ENCODE measurements at places on chromosomes 3 and 15. TPM values are rescaled to one million over a fixed set of nuclear protein-coding genes. Genes with fewer than 3 reads are reported as not detected.
A peak's percentile ranks its signal among the peaks of the same experiment; 100 is the strongest.

DNA sequence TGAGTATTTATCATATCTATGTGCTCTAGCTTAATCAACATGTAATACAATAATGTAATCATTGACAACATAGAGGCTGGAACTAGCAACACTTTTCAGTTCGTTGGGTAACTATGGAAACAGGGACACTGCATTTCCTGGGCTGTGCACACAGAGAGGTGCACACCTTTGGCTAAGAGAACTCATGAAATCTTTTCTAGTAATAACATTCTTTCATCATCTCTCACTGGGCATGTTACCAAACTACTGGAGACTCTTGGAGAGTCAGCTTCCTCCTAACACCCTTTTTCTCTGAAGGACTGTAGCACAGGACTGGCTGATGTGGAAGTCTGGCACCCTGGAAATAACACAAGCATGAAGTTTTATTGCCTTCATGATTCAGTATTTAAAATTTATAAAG is 135.6 kb downstream of the KCNMB2 start:
- H3K36me3 ChIP-seq, result no peaks in the 10 kb centered on the region
- H3K27ac ChIP-seq, result no peak overlapping the region
- H3K4me3 ChIP-seq, result no peak overlapping the region
- H3K4me1 ChIP-seq, result no peaks in the 10 kb centered on the region
- no peak for DNase-seq

The SLC15A2 gene
- 3.4 TPM for total RNA-seq

DNA sequence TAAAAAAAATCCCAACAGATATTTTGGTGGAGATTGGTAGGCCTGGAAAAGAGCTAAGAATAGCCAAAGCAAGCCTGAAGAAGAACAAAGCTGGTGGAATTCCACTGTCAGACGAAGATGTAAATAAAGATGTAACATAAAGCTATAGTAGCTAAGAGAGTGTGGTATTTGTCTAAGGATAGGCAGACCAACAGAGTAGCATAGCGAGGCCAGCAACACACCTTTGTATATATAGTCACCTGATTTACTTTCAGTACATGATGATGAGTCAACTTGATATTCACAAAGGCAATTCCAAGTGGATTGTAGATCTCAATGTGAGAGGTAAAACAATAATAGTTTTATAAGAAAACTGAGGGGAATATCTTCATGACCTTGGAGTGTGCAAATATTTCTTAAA is 53.6 kb upstream of the SYN2 start:
- H3K36me3 ChIP-seq, result no peaks in the 10 kb centered on the region
- H3K4me3 ChIP-seq, result no peak overlapping the region
- no peaks in the 10 kb centered on the region for H3K4me1 ChIP-seq
- no peak for DNase-seq

GRCh38 chr15:63605816-63606215 is 8.6 kb downstream of the FBXL22 start:
- DNase-seq, result peak; percentile 75
- H3K27ac ChIP-seq, result peak overlapping the region; percentile 44
- H3K4me1 ChIP-seq, result peaks cover 16% of the 10 kb centered on the region
- no peaks in the 10 kb centered on the region for H3K27me3 ChIP-seq

DNA sequence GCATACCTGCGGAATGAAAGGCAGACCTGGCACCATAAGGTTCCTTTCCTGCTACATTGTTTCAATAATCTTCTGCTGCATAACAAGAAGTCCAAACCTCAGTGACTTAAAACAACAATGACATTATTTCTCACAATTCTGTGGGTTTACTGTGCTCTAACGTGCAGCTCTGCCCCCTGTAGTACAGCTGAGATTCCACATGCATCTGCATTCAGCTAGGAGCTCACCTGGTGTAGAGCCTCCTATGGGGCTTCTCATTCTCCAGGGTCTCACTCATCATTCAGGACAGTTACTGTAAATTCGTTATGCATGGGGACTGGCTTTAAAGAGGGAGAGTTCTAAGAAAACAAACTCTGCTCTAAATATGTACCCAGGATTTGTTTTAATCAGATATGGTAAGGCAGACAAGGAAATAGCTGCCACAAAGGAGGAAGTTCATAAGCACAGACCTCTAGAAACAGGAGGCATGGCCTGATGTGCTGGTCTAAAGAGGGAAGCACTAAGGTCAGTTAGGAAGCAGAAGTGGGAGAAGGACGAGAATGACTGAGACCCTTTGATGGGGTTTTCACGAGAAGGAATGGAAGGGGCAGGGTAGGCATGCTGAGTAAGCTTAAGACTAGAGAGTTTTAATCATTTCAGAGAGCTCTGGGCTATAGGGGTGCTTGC is 347.0 kb downstream of the NEK10 start:
- H3K4me3 ChIP-seq, result no peak overlapping the region
- DNase-seq, result no peak
- no peaks in the 10 kb centered on the region for H3K4me1 ChIP-seq
- H3K36me3 ChIP-seq, result no peaks in the 10 kb centered on the region

GRCh38 chr15:31346367-31347066 is 19.9 kb downstream of the KLF13 start:
- peak overlapping the region; percentile 43 for H3K4me3 ChIP-seq
- peak overlapping the region; percentile 88 for H3K27ac ChIP-seq
- H3K27me3 ChIP-seq, result no peaks in the 10 kb centered on the region
- peaks cover 9% of the 10 kb centered on the region for H3K36me3 ChIP-seq
- H3K4me1 ChIP-seq, result peaks cover 97% of the 10 kb centered on the region

GRCh38 chr15:90539789-90540188 is 10.1 kb downstream of the CRTC3 start:
- no peak overlapping the region for H3K4me3 ChIP-seq
- H3K4me1 ChIP-seq, result no peaks in the 10 kb centered on the region
- no peaks in the 10 kb centered on the region for H3K36me3 ChIP-seq
- no peak for DNase-seq
- no peak overlapping the region for H3K27ac ChIP-seq

DNA sequence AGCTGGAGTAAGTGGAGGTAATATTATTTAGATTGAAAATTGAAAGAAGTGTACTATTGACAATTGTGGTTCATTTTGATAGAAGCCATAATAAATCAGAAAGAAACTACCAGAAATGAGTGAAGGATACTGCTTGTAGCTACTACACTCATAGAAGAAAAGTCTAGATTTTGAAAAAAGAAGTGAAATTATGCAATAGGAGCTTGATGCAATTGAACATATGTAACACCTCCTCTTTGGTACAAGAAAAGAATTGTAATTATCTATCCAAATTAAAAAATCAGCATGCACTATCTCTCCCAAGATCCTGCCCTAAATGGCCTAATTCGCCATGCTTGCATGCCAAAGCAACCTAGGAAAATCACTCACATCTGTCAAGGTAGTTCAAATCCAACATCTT is 51.1 kb upstream of the CD200R1L start:
- DNase-seq, result no peak
- H3K4me1 ChIP-seq, result no peaks in the 10 kb centered on the region
- no peaks in the 10 kb centered on the region for H3K27me3 ChIP-seq

The TUSC7 gene
- not detected for total RNA-seq

GRCh38 chr3:195889870-195890295 is 18.5 kb downstream of the TNK2 start:
- no peak overlapping the region for H3K4me3 ChIP-seq
- H3K27ac ChIP-seq, result no peak overlapping the region
- H3K4me1 ChIP-seq, result peaks cover 10% of the 10 kb centered on the region
- H3K27me3 ChIP-seq, result no peaks in the 10 kb centered on the region
- no peaks in the 10 kb centered on the region for H3K36me3 ChIP-seq
- no peak for DNase-seq

DNA sequence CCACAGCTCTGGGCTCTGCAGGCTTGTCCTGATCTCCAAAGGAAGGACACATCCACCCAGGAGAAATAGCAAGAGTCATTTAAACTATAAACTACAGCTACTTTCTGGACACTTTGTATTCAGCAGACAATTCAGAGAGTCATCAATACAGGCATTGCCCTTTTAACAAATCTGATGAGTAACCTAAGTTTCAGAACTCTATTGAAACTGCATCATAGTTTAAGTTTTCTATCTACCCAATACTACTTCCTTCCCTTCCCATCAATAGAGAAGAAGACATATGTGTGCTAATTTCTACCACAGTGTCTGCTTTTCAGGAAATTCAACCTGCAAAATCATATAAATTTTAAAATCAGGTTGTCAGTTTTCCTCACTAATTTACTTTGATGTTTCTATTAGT is 736.5 kb downstream of the IGSF11 start:
- H3K36me3 ChIP-seq, result no peaks in the 10 kb centered on the region
- no peak for DNase-seq
- H3K4me1 ChIP-seq, result no peaks in the 10 kb centered on the region
- H3K4me3 ChIP-seq, result no peak overlapping the region
- no peak overlapping the region for H3K27ac ChIP-seq

- no peaks in the 10 kb centered on the region for H3K4me1 ChIP-seq
- H3K4me3 ChIP-seq, result peak overlapping the region; percentile 26
- DNase-seq, result no peak
- no peaks in the 10 kb centered on the region for H3K27me3 ChIP-seq
Observed at GRCh38 chr15:45307230-45307924, 55.3 kb downstream of the SLC28A2 start.

DNA sequence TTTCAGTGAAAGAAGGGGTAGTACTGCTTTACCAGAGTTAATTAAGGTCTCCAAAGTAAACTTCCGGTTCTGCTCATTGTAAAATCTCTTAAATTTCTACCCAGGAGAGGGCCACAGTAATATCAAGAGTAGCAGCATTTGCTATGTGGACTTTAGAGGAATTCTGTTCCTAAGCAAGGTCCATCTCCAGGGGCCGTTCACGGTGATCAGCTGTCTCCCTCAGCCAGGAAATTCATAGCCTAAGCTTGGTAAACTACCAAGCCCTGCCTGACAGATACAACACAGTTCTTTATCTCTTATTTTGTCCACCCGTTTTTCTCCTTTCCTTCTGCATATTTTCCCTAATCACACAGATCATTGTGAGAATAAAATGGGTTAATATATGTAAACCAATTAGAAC is 2.3 kb downstream of the DUT start:
- no peaks in the 10 kb centered on the region for H3K27me3 ChIP-seq
- H3K36me3 ChIP-seq, result no peaks in the 10 kb centered on the region
- DNase-seq, result no peak
- H3K4me1 ChIP-seq, result peaks cover 17% of the 10 kb centered on the region

The SPATA12 gene
- total RNA-seq, result not detected

DNA sequence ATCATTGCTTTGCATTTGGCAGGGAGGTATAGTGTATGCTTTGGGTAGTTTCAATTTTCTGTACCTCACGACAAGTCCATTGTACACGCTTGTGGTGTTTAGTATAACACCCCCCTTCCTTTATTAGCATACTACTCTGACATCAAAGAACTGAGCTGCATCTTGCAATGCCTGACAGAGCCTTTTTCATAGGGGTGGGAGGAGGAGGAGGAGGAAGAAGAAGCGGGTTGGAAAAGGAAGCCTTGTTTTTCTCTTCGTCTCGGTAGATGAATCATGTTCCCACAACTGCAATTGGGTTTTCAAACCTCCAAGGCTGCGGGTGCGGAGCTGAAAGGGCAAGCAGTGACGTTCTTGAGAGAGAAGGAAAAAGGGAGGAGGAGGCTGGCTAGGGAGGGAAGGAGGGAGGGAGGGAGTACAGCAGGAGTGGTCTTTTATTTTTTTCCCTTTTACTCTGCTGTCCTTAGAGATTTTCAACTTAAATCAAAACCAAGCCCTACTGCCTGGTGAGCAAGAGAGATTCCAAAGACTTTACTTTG is 175.7 kb downstream of the KLHL25 start:
- peak overlapping the region; percentile 70 for H3K27ac ChIP-seq
- H3K4me1 ChIP-seq, result peaks cover 2% of the 10 kb centered on the region
- DNase-seq, result peak; percentile 37
- peak overlapping the region; percentile 46 for H3K4me3 ChIP-seq

- no peaks in the 10 kb centered on the region for H3K36me3 ChIP-seq
- H3K4me3 ChIP-seq, result no peak overlapping the region
- H3K4me1 ChIP-seq, result no peaks in the 10 kb centered on the region
- H3K27ac ChIP-seq, result no peak overlapping the region
- H3K27me3 ChIP-seq, result no peaks in the 10 kb centered on the region
- no peak for DNase-seq
Observed at GRCh38 chr15:93474728-93475127, 385.7 kb upstream of the RGMA start.

DNA sequence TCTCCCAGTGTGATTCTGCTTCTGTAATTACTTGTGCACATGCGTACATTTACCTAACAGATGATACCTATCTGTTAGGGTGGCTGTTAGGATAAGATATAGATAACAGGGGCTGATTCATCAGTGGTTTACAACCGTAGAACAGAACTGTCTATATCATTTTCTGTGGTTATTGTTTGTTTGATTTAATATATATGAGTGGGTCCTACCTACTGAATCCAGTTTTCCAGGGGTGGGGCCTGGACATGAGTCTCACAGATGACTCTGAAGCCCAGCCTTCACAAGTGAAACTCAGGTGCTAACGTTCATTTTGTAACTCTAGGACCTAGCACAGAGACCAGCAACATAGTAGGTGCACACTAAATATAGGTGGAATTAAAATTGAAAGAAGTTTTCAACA is 10.4 kb upstream of the ACAP2 start:
- no peak overlapping the region for H3K4me3 ChIP-seq
- H3K36me3 ChIP-seq, result no peaks in the 10 kb centered on the region
- no peak overlapping the region for H3K27ac ChIP-seq
- DNase-seq, result no peak
- no peaks in the 10 kb centered on the region for H3K4me1 ChIP-seq
- H3K27me3 ChIP-seq, result no peaks in the 10 kb centered on the region

DNA sequence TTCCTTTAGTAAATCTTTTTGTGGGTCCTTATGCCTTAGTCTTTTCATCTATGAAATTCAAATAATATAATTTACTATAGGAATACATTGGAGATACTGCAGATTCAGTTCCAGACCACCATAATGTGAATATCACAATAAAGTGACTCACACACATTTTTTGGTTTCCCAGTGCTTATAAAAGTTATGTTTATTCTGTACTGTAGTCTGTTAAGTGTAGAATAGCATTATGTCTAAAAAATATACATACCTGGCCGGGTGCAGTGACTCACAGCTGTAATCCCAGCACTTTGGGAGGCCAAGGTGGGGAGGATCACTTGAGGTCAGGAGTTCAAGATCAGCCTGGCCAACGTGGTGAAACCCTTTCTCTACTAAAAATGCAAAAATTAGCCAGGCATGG is 53.9 kb upstream of the PAQR5 start:
- no peak overlapping the region for H3K4me3 ChIP-seq
- no peak overlapping the region for H3K27ac ChIP-seq
- no peaks in the 10 kb centered on the region for H3K27me3 ChIP-seq
- H3K36me3 ChIP-seq, result no peaks in the 10 kb centered on the region
- no peaks in the 10 kb centered on the region for H3K4me1 ChIP-seq
- no peak for DNase-seq

The ISLR2 gene
- 0.94 TPM for total RNA-seq

All from Peyer's patch (tissue), 4 donors.